ENCODE measurements at places on chromosomes 5 and 9. TPM values are rescaled to one million over a fixed set of nuclear protein-coding genes. Genes with fewer than 3 reads are reported as not detected.

ENTREP1 gene
- total RNA-seq = 2.3 TPM

GAPT gene
- not detected for total RNA-seq

TAF11L10 gene
- total RNA-seq = not detected

GRCh38 chr9:87670572-87671264 is 55.2 kb upstream of the CTSL start:
- H3K27me3 ChIP-seq = no peaks in the 10 kb centered on the region
- H3K4me3 ChIP-seq = no peak overlapping the region
- H3K36me3 ChIP-seq = no peaks in the 10 kb centered on the region
- H3K4me1 ChIP-seq = no peaks in the 10 kb centered on the region

DNA sequence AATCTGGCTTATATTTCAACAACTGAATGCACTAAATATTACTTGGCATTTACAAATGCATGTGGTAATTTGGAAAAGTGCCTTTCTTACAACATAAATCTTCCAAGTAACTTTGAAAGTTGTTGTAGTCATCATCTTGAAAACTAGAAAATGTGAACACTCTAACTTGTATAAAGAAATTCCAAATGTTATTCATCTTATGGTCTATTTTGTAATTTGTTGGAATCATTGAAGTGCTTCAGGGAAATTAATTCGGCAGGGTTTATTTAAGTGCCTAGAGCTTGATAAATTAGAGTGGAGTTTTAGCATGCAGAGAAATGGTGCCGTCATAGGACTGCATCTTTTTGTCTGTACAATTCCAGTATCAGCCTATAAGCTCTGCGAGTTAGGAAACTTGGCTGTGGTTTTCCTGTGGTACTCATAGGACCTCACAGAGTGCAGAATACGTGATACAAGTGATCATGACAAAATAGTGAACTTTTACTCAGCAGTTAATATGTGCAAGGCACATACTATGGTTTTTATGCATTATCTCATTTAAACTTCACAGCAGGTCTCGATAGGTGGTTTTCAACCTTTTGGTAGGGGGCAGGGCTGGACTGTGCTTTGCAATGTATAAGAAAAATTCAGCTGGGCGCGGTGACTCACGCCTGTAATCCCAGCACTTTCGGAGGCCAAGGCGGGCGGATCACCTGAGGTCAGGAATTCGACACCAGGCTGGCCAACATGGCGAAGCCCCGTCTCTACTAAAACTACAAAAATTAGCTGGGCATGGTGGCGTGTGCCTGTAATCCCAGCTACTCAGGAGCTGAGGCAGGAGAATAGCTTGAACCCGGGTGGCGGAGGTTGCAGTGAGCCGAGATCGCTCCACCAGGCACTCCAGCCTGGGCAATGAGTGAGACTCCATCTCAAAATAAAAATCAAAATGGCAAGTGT is 79.6 kb downstream of the RAI14 start:
- no peak overlapping the region for H3K4me3 ChIP-seq
- H3K27ac ChIP-seq = no peak overlapping the region
- peaks cover 59% of the 10 kb centered on the region for H3K4me1 ChIP-seq
- no peaks in the 10 kb centered on the region for H3K27me3 ChIP-seq
- no peaks in the 10 kb centered on the region for H3K36me3 ChIP-seq
